Inflammatory macrophage (primary cell): ENCODE measurements at places on chromosomes 5 and 9.

GRCh38 chr9:95740217-95741004, 135.1 kb upstream of the ERCC6L2 start:
- DNase-seq: no peak

- no peak for DNase-seq
These were observed 376.8 kb downstream of the EBF1 start for GRCh38 chr5:158722940-158723339.

DNA sequence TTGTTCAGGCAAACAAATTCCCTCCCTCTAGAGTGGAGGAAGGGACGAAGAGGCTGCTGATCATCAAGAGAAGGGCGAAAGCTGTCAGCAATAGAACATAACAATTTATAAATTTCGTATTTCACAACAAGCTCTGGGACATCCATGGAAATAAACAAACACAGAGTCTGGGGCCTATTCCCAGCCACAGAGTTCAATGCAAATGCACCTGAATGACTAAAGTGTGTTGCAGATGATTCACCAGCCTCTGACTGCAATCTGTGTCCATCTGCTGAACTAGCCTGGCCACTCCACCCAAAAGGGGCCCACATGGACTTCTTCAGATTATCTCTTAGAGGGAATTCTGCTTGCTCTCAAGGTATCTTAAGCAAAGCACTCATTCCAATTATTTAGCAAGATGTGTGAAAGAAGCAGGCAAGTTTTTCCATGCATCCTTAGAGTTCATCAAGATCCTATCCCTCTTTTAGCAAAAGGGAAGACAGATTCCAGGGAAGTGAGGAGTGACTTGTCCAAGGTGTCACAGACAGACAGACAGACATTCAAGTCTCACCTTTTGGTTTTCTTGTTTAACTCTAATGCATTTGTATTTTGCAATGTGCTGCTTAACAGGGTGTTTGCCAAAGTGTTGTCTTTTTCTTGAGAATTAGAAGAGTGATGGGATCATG, 307.8 kb upstream of the PAPPA start:
- no peak for DNase-seq

GRCh38 chr5:79774171-79774854, 84.7 kb downstream of the CMYA5 start:
- no peak for DNase-seq

DNA sequence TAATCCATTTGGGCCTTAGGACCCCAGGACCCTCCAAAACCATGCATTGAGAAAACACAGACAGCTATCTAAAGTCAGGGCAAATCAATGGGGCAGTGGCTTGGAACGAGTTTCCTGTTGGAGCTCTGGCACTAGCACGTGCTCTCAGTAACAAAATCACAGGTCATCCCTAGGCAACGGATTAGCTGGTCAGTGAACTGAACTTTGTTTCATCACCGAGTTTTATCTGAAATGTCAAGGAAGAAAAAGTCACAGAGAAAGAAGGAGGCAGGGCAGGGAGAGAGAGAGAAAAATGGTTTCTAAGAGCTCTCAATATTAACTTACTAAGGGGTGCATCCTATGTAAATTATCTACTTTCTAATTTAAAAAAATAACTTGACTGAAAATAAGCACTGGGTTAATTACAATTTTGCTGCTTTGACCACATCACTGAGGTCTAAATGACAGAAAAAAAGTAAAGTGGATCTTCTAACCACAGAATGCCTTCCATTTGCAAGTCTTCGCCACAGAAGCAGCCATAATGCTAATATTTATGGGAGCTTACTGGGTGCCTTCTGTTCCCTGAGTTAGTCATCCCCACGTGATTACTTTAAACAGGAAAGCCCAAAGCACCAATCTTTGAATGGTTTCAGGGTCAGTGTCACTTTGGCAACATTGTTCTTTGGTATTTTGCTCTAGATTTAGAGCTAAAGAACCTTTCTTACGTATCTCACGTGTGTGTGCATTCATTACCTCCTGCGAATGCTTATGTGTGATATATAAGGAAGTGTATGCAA, 503.9 kb downstream of the RASEF start:
- peak; percentile 10 for DNase-seq

GRCh38 chr9:87478226-87478992, 19.3 kb upstream of the DAPK1 start:
- peak; percentile 43 for DNase-seq

DNA sequence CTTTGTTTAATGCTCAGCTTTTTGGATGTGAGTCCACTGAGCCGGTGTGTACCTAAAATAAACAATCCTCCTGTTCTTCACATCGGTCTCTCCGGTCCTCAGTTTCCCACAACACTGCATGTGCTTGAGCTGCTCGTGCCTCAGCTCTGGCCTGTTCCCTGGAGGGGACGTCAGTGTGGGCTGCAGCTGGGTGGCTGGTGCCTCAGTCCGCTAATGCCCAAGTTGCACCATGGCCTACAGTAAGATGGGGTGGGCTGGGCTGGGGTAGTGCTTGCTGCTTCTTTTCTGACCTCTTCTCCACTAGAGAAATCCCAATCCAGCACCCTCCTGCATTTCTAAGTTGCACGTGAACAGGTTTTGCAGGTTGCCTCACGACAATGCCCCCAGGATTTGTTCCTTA, 595 bp upstream of the BTNL9 start:
- no peak for DNase-seq

GRCh38 chr5:68875351-68875750, 218.5 kb upstream of the SLC30A5 start:
- no peak for DNase-seq

- DNase-seq: no peak
These were observed 127.4 kb downstream of the PTTG1 start for GRCh38 chr5:160548949-160549645.

DNA sequence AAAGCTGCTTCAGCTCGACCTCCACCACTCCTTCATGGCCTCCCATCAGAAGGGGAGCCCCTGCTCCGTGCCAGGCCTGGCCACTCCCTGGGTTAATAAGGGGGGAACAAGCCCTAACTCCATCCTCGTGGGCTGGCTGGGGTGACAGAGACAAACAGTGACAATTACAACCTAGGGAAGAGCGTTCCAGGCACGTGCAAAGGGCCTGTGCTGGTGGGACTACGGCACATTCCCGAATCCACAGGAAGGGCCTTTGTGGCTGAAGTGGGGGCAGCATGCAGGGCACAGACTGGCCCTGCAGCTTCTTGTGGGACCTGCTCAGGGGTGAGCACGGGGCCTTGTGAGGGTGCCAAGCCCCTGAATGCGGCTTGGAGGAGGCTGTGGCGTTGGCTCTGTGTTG, 157.4 kb downstream of the C9orf50 start:
- DNase-seq: no peak

DNA sequence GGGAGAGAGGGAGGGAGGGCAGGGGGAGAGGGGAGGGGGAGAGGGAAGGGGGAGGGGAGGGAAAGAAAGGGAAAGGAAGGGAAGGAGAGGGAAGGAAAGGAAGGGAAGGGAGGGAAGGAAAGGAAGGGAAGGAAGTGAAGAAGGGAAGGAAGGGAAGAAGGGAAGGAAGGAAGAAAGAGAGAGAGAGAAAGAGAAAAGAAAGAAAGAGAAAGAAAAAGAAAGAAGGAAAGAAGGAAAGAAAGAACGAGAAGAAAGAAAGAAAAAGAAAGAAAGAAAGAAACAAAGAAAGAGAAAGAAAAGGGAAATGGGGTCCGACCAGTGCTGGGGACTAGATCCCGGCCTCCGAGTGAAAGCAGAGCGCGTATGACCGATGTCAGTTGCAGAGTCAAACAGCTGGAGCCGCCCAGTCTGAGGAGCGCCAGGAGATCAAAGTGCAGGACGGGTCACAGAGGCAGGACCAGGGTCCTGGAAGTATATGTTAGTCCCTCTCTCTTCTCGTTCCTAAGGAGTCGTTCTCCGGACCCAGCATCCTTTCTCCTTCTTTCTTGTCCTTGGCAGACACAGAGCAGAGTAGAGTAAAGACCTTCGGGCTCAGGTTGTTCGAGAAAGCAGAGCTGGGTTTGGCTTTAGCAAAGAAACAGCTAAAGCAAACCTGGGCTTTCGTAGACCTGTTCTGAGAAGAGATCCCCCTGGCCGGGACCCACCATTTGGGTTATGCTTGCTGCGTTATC, 305.4 kb upstream of the MSX2 start:
- no peak for DNase-seq

- DNase-seq: peak; percentile 19
These were observed 51.0 kb upstream of the LIFR start for GRCh38 chr5:38607396-38607795.

GRCh38 chr5:167743695-167744464, 547.6 kb upstream of the WWC1 start:
- no peak for DNase-seq

GRCh38 chr5:168234133-168234532, 57.3 kb upstream of the WWC1 start:
- DNase-seq: no peak

- DNase-seq: peak; percentile 77
These were observed 208.1 kb upstream of the PIK3R1 start for GRCh38 chr5:68007451-68007850.

DNA sequence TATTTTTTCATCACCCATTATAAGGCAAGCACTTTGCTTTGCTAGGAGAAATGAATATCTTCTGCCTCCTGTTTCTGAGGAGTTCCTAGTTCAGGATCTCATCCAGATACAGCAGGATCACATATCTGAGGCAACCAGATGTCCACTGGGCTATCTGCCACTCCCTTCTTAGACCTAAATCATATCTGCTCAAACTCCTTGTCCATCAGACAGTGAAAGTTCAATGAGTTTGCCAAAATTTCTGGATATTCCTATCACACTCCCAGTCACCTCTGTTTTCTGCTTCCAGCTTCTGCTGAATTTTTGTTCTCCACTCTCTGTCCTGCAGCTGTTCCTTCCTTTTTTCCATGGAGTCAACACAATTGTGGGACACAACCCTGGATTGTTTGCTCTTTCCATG, 54.2 kb upstream of the BASP1 start:
- DNase-seq: no peak

- DNase-seq: no peak
These were observed 21.9 kb upstream of the ISCA1 start for GRCh38 chr9:86304236-86304730.

GRCh38 chr5:61306531-61307131, 25.4 kb upstream of the ZSWIM6 start:
- no peak for DNase-seq

- DNase-seq: no peak
These were observed 78.3 kb downstream of the LIFR start for GRCh38 chr5:38478166-38478565.

GRCh38 chr5:58466939-58467338, 7.1 kb upstream of the PLK2 start:
- peak; percentile 24 for DNase-seq

GRCh38 chr9:99137225-99137624, 32.3 kb downstream of the TGFBR1 start:
- DNase-seq: peak; percentile 88

- DNase-seq: no peak
These were observed 21.1 kb downstream of the ANKDD1B start for GRCh38 chr5:75632321-75632720.
